ENCODE measurements at places on chromosomes 5 and 9. TPM values are rescaled to one million over a fixed set of nuclear protein-coding genes. Genes with fewer than 3 reads are reported as not detected.

DNA sequence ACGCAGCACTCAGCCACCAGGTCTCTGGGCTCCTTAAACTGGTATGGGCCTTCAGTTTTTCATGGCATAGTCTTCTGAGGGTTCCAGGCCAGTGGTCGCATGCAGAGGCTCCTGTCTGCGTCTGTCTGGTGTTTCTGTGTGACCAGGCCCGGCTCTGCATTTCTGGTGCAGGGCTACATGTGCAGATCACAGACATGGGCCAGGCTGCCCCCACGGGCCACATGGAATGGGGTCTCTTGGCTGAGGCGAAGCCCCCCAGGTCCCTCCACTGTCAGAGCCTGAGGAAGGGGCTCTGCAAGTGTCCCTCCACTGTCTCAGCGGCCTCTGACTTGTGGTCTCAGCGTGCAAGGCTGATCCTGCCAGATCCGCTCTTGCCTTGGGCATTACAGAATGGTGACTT, 15.6 kb upstream of the CARD19 start:
- DNase-seq, result no peak

DNA sequence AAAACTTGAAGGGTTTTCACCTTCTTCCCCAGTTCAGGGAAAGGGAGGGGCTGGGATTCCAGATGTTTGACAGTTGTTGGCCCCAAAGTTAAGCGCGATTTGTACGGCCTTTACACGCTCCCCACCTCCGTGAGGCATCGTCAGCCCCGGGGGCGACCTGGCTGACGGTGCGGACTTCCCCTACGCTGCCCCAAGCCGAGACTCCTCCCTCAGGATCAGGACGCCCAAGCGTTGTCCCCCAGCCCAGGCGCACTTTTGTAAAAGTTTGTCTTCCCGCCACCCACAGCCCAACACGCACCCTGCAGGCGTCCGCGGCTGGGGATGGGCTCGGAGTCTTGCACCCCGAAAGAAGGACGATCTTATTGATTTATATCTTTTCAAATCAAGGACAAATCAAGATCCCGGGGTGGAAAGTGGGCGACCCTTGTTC, 713 bp downstream of the MOB3B start:
- DNase-seq, result peak; percentile 75

DNA sequence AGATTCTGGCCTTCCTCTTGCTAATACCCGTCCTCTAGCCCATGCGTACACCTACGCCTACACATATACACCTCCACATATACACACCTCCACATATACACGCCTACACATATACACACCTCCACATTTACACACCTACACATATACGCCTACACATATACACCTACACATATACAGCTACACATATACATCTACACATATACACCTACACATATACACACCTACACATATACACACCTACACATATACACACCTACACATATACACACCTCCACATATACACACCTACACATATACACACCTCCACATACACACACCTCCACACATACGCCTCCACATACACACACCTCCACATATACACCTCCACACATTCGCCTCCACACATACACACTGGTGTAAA, 27.2 kb downstream of the AK3 start:
- DNase-seq, result no peak

GRCh38 chr5:142422429-142422828, 97.6 kb upstream of the SPRY4 start:
- no peak for DNase-seq

- DNase-seq, result no peak
Measured at GRCh38 chr5:135228222-135228621, 170.8 kb downstream of the MACROH2A1 start.

GRCh38 chr5:84825606-84826005, 440.9 kb upstream of the EDIL3 start:
- no peak for DNase-seq

DNA sequence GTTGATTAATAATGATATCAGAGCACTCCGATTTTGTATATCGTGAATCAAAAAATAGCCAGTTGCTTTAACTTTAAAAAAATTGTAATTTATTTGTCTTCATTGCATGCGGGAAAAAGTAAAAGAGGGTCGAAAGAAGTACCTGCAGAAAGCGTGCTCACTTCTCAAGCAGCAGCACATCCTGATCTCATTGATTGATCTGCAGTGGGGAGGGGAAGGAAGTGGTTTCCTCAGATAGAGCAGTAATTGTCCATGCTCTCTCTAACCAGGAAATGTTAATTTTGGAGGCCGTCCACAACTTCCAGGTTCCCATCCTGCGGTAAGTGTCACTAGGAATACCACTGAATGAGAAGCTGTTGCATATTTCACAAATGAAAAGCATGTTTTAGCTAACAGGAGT, 63.2 kb downstream of the SYK start:
- no peak for DNase-seq

GRCh38 chr5:95281226-95281625, 3.7 kb downstream of the MCTP1 start:
- DNase-seq, result peak; percentile 83

- DNase-seq, result no peak
Measured at GRCh38 chr5:80895523-80895922, 64.6 kb upstream of the RASGRF2 start.

DNA sequence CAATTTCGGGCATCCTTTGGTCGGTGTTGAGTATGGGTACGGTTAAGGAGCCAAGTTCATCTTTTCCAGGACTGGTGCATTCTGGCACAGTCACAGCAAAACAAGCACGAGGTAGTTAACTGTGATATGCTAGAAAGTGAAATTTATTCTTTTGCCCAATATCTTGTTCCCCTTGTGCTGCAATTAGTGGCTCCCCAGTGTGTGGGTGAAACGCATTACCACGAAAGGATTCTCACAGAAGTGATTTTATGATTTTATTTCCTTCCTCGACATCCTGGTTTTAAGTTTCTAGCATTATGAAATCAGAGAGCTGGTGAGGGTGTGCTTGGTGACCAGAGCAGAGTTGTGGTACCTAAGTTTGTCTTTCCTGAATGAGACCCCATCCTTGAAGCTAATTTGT, 1.5 kb downstream of the FRMPD1 start:
- no peak for DNase-seq

DNA sequence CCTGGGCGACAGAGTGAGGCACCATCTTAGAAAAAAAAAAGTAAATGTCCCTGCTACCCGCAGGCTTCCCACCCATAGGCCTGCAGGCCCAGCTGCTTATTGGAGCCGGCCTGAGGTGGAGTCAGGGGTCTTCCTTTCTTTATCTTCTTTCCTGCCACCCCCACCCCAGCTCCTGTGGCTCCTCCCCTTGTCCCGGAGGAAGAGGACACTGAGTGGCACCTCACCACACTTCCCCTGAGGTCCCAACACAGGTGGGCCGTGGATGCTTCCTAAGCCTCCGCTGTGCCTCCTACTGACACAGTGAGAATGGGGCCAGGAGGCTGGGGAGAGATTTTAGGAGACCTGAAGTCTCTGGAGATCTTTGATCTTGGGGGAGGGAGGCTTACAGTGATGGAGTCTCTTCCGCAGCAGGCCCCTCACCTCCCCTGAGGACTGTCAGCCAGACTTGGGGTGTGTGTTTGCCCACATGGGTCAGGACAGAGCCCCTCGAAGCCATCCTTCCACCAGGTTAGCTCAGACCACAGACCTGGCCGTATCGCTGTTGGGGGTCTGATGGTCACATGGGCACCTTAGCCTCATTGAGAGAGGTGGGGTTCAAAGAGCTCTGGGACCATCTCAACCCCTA, 135.4 kb upstream of the IER5L start:
- no peak for DNase-seq

DNA sequence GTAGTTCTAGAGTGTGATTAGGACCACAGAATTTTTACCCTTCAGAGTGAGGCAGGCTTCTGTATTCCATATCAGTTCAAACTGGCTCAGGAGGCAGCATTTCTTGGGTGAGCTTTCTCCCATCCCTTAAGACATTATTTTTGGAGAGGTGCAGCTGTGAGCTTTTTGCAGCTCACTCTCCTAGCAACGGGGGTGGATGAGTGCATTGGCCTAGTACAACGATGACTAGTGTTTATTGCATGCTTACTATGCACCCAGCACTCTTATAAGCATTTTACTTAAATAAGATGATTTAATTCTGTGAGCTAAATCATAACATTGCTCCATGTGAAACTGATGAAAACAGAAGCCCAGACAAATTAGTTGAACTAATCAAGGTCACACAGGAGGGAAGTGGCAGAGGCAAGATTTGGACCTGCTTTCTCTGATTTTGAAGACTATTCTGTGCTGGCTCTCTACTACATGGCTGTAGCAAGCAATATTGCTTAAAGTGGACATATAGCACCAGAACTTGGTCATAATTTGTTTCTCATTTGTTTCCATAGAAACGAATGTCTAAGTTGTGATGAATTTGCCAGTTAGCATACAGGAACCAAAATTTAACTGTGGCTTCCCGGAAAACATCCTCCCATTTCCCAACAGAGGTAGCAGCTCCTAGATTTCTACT, 372.1 kb upstream of the RIOK2 start:
- DNase-seq, result no peak

GRCh38 chr5:159786901-159787691, 129.2 kb upstream of the ADRA1B start:
- DNase-seq, result no peak

- DNase-seq, result no peak
Measured at GRCh38 chr9:79945495-79945894, 373.7 kb downstream of the TLE4 start.

DNA sequence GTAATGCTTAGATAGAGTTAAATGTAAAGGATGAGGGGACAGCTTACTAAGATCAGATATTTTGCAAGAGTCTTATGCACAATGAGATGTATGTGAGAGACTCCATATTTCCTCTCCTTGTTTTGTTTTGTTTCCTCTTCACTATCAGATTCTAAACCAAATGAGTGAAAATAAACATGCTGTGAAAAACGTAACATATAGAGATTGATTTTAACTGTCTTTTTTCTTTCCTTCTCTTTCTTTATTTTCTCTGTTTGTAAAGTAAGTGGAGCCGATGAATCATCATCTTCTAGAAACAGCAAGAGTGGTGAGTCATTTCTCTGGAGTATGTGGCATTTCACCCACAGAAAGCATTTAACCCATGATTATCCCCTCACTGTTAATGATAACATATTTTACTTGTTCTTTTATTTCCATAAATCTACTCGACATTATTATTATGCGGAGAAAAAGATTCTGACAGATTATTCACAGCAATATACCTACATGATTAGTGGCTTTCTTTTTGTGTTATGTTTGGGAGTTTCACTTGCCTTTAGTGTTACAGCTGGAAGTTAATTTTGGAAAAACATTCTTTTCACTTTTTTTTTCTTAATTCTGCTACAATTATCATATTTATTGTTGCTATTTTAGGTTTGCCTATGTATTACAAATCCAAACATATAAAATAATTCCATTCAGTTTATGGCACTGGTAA, 2.1 kb upstream of the ANXA1 start:
- DNase-seq, result no peak

The LRRC19 gene
- polyA plus RNA-seq, result 0.71 TPM

The LCN2 gene
- polyA plus RNA-seq, result 2.0 TPM

The CD74 gene
- polyA plus RNA-seq, result 105 TPM

The BAAT gene
- 0.08 TPM for polyA plus RNA-seq

The DNM1 gene
- polyA plus RNA-seq, result 36.0 TPM

The ICE1 gene
- 65.1 TPM for polyA plus RNA-seq

The CCDC183 gene
- 1.6 TPM for polyA plus RNA-seq

The PBX3 gene
- 24.5 TPM for polyA plus RNA-seq

The ARSI gene
- 0.99 TPM for polyA plus RNA-seq
